ENCODE measurements at places on chromosomes 5 and 9.
A peak's percentile ranks its signal among the peaks of the same experiment; 100 is the strongest.

- peak; percentile 65 for DNase-seq
Observed at GRCh38 chr9:114898741-114899140, 31.6 kb downstream of the TNFSF8 start.

DNA sequence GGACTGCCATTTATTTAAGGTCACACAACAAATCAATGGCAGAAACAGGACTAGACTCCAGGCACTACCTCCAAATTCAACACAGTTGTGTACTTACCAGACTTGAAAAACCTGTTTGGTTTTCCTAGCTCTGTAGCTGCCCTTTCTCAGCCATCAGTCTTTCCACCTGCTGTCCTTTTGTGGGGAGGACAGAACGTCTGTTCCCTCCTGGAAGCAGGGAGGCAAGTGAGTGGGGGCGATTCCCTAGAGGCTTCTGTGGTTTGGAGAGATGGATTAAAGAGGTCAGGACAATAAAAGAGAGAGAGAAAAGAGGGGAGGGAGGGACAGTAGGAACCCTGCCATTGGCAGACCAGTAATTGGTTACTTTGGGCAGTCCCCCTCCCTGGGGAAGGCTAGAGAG, 14.7 kb downstream of the ASTN2 start:
- no peak for DNase-seq

DNA sequence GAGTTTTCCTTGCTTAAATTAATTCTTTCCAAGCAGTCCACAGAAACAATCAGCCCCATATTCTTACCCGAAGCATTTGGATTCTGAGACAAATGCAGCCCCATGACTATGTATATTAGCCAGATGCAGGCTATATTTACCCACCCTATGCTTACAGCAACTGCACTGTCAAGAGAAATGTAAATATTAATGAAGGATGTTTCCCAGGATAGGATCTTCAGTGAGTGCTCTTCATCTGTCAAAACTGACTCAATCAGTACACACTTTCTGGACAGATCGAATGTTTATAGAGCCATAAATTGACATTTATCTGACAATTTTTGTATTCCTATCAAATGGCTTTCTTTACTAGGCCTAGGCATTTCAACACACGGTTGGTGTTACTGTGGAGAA, 725.3 kb upstream of the SEMA6A start:
- no peak for DNase-seq

GRCh38 chr9:133807818-133808217, 69.7 kb upstream of the SARDH start:
- no peak for DNase-seq

DNA sequence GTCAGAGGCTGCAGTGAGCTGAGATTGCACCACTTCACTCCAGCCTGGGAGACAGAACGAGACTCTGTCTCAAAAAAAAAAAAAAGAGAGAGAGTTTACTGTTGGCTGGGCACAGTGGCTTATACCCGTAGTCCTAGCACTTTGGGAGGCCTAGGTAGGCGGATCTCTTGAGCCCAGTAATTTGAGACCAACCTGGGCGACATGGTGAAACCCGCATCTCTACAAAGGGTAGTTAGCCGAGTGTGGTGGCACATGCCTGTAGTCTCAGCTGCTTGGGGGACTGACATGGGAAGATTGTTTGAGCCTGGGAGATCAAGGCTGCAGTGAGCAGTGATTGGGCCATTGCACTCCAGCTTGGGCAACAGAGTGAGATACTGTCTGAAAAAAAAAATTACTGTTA, 12.6 kb downstream of the HABP4 start:
- DNase-seq = no peak

- no peak for DNase-seq
Observed at GRCh38 chr5:1429496-1429895, 15.7 kb downstream of the SLC6A3 start.

GRCh38 chr9:14752871-14753270, 30.3 kb upstream of the CER1 start:
- DNase-seq = no peak

- DNase-seq = no peak
Observed at GRCh38 chr5:175309218-175309810, 134.7 kb downstream of the DRD1 start.

- no peak for DNase-seq
Observed at GRCh38 chr5:134451936-134452505, 40.3 kb upstream of the CDKN2AIPNL start.

DNA sequence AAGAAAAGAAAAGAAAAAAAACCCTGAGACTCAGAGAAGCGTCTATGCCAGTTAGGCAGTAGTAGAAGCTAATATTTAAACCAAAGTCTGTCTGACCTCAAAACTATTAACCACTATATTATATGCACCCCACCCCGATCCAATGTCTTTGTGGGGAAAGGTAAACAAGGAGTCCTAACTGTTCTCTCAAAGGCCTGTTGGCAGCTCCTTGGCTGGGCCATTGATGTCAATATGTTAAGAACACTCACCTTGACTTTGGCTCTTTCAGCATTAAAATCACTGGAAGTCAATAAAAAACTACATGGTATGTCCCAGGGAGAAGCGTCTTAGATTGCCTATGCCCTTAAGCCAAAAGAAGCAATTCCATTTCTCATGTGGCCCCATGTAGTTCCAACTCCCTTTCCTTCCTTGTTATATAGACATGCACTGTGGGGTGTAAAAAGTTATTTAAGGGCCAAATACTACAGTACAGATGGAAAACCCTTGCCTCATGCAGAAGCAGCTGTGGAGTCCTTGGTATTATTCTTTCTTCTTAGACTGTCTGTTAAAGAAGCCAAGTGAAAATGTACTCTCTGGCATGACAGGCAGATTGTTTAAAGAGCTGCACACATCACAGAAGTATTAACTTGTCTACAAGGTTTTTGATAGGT, 308.6 kb upstream of the RPS23 start:
- DNase-seq = no peak

Data from stimulated activated CD8-positive, alpha-beta memory T cell treated with anti-CD3 and anti-CD28 coated beads, Interleukin-4, amount 100 ng/mL, for 1 hour (primary cell).